Lung microvascular endothelial cell (primary cell): ENCODE measurements at places on chromosomes 5 and 9.

- DNase-seq: no peak
These were observed 144.4 kb upstream of the FSTL4 start for GRCh38 chr5:133756756-133757155.

DNA sequence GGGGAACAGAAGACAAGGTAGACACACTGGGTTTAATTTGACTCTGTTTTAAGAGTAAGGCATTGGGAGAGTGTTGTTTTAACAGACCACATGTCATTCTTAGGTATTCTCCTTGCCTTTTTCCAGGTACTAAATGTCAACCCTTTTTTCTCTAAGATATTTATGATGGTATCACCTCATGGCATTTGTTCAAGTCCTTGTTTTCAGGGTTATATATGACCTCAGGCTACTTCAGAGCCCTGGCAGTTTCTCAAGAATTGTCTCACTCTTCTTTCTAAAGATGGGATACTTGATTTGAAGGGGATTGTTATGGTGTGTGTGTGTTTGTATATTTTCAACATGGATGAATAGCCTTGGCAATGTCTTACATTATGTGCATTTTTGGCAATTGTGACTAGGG is 131.1 kb upstream of the ACTBL2 start:
- DNase-seq: no peak

DNA sequence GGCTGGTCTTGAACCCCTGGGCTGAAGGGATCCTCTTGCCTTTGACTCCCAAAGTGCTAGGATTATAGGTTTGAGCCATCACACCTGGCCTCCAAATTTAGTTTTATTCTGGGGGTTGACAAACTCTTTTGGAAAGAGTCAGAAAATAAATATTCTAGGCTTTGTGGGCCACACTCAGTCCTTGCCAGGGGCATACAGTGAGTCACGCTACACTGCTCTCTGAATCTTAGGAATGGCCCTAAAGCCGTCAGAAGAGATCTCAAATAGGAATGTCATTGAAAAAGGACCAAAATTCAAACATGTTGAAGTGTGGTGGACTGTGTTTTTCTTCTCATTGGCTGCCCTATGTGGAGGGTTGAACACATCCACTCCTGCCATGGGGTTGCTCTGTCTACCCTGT is 127.7 kb upstream of the BASP1 start:
- no peak for DNase-seq

DNA sequence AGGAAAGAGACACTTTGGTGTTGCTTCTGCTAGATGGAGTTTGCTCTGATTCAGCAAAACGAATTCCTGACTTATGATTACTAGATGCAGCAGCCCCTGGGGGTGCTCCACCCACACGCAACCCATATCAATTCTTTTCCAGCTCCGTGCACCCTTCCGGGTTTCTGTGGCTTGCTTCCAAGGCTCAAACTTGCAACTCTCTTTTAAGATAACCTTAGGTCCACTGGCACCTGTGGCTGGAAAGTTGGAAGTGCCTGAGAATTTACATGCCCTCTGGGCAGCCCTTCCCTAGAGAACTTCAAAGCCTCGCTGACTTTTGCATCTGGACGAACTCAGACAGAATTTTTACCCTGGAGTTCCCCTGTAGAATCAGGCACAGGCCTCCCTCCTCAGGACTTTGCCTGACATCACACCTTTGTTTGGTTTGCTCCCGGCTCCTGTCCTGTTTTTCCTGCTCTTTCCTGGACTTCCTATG is 224.9 kb downstream of the SNX18 start:
- DNase-seq: peak; percentile 47

GRCh38 chr5:75677607-75678006 is 39.6 kb downstream of the POC5 start:
- peak; percentile 84 for DNase-seq

DNA sequence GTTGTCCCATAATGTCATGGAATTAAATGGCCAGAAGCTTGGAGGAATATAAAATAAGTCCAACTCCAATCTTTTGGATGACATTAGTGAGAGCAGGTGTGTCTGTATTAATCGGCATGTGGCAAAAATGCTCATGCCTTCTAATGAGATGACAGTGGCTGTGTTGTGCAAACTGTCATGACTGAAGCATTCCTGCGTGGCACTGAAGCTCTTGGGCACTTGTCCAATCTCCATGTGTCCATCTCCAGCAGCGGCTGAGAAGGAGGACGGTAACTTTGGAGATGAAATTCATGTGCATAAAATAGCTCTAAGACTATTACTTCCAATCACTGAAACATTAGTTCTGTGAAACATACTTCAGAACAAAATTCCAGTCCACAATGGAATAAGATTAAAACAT is 697.5 kb upstream of the GRAMD2B start:
- DNase-seq: no peak

DNA sequence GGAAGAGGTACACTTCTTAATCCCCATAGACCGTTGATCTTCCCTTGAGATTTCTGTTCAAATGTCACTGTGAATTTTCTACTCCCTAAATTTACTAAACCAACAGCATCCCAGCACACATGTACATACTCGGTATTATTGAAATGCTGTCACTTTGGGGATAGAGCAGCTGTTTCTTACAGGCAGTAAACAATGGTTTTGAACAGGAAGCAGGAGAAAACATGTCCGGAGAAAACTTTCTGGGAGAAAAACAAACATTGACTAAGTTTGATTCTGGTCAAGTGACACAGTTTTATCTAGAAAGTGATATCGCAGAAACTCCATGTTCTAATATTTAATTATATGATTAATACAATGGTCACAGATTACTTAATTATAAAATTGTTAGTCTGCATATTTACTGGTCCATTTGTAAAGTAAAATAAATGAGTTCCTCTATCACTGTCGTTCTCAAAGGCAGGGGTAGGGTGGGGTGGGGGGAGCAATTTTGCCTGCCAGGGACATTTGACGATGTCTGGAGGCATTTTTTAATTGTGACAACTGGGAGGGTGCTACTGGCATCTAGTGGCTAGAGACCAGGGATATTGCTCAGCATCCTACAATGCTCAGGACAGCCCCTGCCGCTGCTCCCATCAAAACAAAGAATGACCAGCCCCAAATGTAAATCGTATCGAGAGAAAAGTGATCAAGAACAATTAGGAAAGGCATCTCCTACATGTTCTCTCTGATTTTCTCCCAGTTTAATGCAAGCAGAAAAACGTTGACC is 12.2 kb downstream of the TAS2R1 start:
- DNase-seq: no peak

DNA sequence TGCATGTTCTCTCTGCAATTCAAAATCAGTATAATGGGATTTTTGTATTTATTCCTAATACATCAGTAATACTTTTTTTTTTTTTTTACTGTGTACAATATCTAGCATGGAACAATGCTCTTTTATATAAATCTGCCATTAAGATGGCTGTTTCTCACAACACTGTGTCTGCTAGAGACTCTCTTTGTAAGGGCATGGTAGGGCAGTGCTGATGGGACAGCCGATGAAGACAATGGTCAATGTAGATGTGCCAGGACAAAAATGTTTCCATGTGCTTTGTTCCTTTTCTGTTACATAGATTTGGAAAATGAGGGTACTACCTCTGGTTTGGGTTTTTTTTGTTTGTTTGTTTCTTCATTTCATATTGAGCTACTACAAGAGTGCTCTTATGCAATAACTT is 95.3 kb upstream of the ITGA2 start:
- no peak for DNase-seq

DNA sequence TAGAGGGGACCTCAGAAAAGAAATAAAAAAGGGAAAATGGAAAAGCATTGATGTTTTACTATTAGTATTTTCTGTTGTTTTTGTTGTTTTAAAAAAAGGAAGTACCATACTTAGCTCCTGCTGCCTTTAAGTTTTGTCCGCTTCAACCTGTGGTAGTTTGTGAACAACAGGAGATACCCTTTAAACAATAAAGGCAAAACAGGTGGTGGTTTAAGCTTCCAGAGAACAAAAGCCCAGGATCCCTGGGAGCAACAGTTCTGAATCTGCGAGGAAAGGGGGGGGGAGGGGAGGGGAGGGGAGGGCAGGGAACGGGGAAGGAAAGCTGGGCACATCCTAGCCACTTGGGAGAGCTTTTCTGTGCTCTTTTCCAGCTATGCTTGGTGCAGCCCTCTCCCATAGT is 2.1 kb upstream of the PSIP1 start:
- DNase-seq: no peak

- DNase-seq: no peak
These were observed 5.0 kb downstream of the PBX3 start for GRCh38 chr9:125752070-125752628.

- DNase-seq: no peak
These were observed 92.2 kb upstream of the TRPC7 start for GRCh38 chr5:136457390-136458013.

GRCh38 chr5:86786955-86787354 is 169.2 kb downstream of the COX7C start:
- DNase-seq: no peak

- DNase-seq: peak; percentile 56
These were observed 37.1 kb downstream of the CDK5RAP2 start for GRCh38 chr9:120542701-120543490.

DNA sequence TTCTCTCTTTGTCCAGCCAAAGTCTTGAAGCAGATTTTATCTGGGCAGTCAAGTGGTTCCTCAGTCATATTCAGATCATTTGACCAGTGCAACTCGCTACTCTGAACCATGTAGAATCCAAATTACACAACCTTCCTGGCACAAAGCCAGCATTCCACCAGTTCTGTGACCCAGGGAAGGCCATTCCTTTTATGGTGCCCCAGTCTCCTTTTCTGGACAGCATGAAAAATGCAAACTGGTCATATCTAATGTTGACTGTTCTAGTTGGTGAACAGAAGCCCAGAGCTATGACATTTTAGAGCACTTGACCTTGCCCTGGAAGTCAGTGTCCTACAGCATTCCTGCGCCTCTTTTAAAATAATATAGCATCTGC is 364.6 kb downstream of the BRINP1 start:
- peak; percentile 0 for DNase-seq

GRCh38 chr5:174275959-174276358 is 230.5 kb downstream of the NSG2 start:
- DNase-seq: no peak

DNA sequence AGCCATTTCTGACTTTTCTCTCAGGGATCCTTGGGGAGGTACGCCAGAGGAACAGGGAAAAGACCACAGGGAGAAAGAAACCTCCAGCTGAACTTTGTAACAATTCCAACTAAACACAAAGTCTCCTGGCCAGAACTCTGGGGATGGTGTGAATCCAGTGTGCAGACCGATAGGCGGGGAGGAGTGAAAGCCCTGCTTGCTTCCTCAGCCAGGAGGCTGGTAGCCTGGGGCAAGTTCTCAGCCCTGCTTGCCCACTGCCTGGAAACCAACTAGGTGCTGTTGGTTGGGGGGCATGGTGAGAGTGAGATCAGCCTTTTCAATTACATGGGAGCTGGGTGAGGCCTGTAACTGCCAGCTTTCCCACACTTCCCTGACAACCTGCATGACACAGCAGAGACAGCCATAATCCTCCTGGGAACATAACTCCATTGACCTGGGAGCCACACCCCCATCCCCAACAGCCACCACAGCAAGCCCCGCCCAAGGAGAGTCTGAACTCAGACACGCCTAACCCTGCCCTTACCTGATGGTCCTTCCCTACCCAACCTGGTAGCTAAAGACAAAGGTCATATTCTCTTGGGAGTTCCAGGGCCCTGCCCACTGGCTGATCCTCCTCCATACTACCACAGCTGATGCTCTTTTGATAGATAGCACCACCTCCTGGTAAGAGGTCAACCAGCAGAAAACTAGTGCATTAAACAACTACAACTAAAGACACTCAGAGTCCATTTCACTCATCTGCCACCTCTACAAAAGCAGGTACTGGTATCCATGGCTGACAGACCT is 100.1 kb upstream of the TNFAIP8 start:
- DNase-seq: peak; percentile 38

GRCh38 chr9:103514767-103515166 is 519.6 kb downstream of the CYLC2 start:
- no peak for DNase-seq

DNA sequence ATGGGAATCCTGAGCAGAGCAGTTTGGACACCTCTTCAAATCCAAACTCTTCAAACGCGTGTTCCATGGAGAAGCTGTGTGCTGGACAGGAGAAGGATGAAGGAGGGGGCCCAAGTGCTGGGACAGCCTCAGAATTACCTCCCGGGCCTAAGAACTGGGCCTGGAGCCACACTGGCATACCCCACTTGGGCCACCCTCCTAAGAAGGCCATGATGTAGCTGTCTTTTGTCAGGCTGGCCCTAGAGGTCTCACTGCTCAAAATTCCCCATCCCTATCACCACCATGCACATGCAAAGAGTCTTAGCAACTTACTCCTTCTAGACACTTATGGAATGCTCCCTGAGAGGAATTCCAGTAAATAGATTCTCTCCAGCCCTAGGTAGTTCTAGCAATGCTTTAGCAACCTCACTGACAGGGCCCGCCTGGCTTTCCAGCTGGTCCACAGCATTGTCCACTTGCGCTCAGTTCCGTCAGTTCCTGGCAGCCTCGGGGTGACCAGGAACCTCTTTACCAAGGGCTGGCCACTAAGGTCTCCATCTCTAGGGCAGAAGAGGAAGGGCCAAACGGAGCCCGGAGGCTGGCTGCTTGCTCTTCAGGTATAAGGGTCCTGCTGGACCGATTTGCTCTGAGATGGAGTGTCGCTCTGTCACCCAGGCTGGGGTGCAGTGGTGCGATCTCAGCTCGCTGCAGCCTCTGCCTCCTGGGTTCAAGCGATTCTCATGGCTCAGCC is 75.3 kb downstream of the RGS3 start:
- no peak for DNase-seq

DNA sequence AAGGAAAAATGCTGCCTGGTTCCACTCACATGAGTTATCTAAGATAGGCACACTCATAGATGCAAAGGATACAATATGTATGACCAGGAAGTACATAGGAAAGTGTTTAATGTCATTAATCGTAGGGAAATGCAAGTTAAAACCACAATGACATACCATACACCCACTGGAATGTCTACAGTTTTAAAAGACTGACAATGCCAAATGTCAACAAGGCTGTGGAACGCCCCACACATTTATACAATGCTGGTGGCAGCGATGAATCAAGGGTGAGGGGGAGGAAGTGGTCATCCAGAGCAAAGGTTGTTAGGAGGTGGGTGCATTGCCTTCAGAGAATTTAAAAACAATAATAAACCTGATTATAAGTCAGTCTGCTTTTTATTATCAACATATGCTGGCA is 437.8 kb downstream of the ARHGEF28 start:
- DNase-seq: peak; percentile 17

GRCh38 chr9:135218331-135219225 is 131.1 kb downstream of the OLFM1 start:
- no peak for DNase-seq

- DNase-seq: no peak
These were observed 502.5 kb upstream of the SEMA6A start for GRCh38 chr5:117077142-117077541.
